NCI-H748 treated with DMSO at 0.1 percent for 48 hours (cell line): ENCODE measurements at places on chromosomes 5 and 9.

GRCh38 chr5:99083197-99083596 lies 154.4 kb upstream of the CHD1 start:
- no peak for DNase-seq

DNA sequence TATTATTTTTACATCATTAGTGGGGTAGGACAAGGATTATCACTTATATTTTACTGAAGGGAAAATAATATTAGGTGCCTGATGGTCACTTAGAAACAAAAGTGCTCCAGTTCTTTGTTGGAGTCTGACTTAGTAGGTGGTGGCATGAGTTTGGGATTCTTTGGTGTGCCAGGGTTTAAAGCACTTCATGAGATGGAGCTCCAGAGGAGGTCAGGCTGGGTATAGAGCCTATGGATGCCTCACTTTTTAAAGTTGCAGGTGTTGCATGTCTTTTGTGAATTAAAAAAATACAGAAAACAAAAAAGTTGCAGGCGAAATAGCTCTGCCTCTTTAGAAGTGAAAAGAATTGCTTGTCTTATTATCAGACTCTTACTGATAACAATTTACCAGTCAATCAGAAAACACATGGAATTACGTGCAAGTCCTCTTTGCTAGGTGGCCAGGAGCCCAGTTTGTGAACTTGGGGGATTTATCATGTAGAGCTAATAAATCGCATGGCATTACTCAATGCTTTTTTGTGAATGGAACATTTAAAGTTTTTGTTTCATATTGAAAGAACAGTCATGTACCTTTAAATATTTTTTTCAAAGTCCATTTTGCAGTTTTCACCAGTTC lies 1.6 kb downstream of the ITK start:
- no peak for DNase-seq

GRCh38 chr9:129850821-129851550 lies 15.7 kb downstream of the USP20 start:
- DNase-seq: no peak

DNA sequence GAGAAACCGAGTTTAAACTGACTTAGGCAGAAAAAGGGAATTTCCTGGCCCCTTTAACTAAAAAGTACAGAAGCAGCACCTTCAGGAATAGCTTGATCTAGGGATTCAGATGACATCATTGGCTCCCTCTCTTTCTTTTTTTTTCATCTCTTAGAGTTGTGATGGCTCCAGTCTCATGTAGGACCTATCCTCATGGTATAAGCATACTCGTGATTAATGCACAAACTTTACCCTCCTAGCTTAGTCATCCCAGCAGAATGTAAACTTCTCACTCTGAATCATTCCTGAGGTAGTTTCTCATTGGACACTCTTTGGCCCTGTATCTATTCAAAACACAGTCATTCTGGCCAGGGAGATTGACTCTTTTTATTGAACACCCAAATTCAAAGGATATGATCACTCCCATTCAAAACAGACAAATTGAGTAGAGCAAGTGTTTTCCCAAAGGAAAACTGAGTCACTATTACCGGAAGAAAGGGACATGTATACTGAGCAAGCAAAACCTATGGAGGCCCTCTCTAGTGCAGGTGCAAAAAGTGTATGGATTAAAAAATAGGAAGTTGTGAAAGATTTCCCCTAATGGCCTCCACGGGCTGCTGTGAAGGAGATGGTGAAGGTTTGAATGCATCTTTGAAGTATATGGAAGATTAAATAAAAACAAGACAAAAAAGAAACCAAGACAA lies 27.6 kb upstream of the SMIM23 start:
- DNase-seq: no peak

- no peak for DNase-seq
These were observed 3.4 kb downstream of the NPM1 start for GRCh38 chr5:171390883-171391677.
